ENCODE measurements at places on chromosomes 5 and 9.
A peak's percentile ranks its signal among the peaks of the same experiment; 100 is the strongest.

DNA sequence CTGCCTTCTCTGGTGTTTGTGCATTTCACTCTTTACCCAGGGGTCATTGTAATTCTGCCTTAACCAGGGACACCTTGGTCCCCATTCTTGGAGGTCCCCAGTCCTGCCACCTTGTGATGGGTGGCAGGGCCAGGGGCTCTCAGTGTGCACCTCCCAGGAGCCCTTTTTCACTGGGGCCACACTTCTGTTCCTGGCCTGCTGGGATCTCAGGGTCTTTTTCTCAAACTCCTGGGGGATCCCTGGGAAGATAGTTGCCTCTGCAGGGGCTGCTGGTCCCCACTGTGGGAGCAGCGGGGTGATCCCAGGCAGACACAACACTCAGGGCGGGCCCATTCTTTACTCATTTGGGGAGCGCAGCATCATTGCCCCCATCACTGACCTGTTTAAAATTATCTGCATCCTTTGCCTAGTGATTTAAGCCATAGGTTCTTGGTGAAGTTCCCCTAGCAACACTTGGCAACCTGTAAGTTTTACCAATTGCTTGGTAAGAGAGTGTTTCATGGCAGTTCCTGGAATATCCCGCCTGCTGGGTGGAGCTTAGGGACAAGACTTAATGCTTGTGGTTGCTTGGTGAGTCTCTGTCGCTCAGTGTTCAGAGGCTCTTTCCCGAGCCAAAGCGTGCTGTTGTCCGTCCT lies 15.7 kb downstream of the PHF2 start:
- DNase-seq: no peak

DNA sequence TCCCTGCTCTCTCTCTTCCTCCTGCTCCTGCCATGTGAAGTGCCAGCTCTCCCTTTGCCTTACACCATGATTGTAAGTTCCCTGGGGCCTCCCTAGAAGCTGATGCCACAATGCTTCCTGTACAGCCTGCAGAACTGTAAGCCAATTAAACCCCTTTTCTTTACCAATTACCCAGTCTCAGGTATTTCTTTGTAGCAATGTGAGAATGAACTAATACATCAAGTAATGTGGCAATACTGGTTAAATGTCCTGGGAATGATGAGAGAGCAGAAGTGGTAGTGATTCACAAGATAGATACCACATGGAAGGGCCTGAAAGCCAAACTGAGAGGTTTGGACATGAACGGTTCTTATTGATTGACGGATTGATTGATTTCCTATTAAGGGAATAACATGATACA lies 62.6 kb upstream of the IL12B start:
- DNase-seq: no peak

GRCh38 chr5:177426566-177427210 lies at the start of gene GRK6:
TSS of gene GRK6 (plus strand) at chr5:177426676. CDS start at chr5:177426846, 170 bp downstream.
- DNase-seq: peak; percentile 47

DNA sequence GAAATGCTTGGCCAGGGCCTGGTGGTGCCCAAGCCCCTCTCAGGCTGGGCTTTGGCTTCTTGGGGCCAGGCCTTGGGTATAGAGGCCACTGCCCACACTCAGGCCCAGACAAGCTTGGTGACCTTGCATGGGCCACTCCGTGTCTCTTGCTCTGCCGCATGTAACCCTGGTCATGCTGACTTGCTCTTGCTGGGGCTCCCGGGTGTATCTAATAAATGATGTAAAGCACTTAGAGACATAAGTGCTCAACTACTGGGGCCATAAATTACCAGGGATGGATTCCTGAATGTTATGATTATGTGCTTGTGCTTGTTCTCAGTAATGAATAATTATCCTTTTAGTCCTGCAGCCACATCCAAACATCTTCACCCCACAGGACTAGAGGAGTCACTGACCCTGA lies 54.0 kb downstream of the C5orf15 start:
- no peak for DNase-seq

DNA sequence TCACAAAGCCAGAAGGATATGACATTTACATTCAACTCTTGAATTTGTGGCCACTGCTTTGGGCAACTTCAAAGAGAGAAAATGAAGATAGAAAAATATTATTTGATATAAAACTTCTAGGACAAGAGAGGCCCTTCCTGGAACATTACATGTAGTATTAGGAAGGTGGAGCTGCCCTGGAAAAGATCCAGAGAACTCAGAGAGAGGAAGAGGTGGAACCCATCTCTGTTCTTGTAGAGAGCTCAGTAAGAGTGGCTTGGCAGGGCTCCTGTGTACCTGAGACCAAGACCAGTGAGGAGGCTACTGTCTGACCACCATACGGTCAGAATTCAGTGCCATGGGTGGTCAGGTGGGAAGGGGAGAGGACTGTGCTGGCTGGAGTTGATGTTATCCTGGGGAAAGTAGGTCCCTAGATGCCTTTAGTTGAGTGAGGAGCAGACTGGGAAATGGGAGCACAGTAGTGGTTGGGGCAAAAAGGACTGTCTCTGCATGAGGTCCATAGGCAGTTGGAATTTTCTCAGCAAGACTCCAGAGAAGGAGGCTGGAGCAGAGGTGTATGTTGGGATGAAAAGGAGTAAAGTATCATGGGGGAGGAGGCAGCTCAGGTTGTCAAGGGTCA lies 7.6 kb downstream of the TGFBI start:
- no peak for DNase-seq

- no peak for DNase-seq
Observed at GRCh38 chr9:87097238-87097637, 149.9 kb upstream of the GAS1 start.

DNA sequence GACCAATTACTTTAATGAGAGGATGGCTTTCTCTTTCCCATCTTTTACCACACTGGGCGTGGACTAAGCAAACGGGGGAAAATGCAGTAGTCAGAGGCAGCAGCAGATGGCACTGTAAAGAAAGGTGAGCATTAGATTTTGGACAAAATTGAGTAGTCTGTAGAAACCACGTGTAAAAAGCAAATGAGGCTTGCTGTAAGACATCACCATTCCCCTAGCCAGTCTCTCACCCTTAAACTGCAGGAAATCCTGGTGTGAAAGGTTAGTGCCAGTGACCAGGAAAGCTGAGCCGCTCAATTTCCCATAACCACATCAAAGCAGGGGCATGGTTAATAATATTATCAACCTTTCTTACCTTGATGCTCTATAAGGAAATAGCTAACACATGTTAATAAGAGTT lies 31.8 kb downstream of the SPATA31C2 start:
- DNase-seq: peak; percentile 10

DNA sequence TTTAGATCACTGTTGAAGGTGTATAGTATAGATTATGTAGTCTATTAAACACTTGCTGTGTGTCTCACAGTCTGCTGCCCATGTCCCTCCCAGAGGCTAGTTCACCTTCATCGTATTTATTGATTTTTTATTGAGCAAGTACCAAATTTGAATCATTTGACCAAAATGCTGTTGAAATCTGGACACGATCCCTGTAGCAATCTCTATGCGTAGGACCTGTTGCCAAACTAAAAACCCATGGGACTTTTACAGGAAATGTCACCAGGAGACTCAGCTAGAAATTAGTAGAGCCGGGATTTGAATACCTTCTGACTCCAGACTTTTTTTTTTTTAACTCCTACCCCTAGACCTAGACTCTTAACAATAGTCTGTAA lies 17.5 kb downstream of the SLC31A1 start:
- DNase-seq: no peak

- peak; percentile 72 for DNase-seq
Observed at GRCh38 chr5:93677359-93677891, 64.0 kb downstream of the POU5F2 start.

DNA sequence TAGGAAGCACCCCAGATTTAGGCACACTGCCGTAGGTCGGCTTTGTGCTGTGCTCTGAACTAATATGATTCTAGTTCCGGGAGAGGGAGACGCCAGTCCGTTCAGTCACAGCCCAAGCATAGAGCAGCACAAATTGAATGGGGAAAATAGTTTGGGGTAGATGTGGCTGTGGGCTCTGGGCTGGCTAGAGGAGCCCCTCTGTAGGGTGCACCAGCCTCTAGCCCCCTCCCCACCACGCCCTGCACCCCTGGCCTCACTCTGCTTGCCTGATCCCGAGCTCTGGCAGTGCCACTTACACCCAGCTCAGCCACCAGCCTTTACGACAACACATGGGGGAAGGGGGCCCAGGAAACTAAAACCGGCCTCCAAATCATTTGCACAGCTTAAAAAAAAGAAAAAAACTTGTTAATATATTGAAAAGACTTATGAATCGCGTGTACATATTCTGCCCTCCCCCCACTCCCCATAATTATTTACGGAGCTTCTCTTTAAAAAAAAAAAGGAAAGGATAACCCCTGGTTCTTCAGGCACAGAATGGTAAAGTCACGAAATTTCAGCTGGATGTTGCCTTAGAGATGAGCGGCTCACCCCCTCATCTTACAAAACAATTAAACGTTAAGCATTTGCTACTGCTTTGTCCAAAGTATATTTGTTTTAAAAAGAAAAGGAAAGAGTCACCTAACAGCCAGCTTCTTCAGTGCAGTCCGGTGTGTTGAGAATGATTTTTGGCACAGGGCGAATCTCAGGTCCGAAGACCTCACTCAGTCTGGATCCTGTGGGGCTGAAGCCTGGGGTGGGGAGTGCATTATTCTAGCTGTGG lies 3.5 kb downstream of the LMX1B start:
- no peak for DNase-seq

- no peak for DNase-seq
Observed at GRCh38 chr5:131630963-131631350, 4.1 kb downstream of the RAPGEF6 start.
